ENCODE measurements at places on chromosomes 1 and 21.

DNA sequence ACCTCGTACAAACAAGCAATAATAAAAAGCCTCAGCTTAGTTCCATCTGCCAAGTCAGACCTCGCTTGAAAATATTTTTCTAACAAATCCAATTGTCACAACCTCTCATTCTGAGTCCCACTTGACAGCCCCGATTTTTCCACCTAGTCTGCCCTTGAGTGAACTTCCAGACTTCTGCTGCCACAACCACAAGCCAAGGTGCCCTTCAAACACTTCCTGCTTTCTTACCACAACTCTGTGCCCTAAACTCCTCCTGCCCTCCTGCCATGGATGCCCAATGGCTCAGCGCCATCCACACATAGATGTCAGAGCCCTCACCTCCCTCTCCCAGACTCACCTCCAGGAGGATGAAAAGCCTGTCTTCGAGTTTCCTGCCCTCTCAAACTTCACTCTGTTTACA lies 3.9 kb downstream of the TMPRSS2 start:
- DNase-seq, result no peak

DNA sequence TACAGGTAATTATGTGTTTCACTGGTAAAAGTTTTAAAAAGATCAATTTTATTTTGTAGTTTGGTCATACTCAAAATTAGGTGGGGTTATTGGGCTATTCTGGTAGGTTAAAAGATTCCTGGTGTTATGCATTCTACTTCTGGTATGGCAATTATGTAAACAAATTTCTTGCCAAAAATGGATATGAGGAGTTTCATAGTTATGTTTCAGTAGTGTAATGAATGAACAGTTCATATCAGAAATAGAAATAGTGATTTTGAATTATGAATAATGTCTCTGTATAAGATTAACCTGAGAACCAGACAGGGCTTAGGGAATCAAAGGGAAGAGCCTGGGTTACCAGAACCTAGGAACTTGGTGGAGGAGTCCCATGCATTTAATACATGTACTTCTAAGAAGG lies 15.9 kb downstream of the ATF6 start:
- DNase-seq, result no peak

GRCh38 chr1:13797397-13797796 lies 97.4 kb downstream of the PRDM2 start:
- no peak for DNase-seq

GRCh38 chr1:224205438-224205840 lies 22.4 kb downstream of the DEGS1 start:
- DNase-seq, result no peak

DNA sequence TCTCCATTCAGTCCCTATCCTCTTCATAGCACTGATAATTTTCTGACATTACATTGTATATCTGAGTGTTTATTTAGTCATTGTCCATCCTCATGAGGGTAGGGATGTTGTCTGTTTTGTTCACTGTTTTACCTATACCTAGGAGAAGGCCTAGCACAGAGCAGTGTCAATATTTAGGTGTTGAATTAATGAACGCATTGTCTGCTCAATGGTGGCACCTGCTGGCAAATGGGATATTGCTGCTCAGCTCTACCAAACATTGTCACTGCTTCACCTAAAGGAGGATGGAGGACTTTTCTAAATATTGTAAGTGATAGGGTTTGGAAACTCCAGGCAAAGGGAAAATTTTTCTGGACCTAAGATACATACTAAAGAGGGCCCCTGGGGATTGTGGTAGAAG lies 243.9 kb downstream of the RRAGC start:
- no peak for DNase-seq

DNA sequence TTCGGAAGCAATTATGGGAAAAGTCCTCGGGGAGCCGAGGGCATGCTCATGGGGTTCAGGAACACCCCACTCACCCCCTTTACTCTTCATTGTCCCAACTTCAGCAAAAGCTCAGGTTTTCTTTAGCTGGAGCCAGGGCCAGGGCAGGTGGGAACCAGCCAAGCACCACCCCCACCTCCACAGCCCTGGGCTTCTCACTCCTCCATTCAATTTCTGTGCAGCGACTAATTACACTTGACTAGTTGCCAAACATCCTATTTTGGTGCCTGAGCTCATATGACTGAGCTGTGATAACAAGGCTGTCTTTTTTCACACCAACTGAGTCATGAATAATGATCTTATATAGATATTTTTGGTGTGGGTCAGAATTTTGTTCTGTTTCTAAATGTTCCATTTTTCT lies 257.2 kb upstream of the AJAP1 start:
- DNase-seq, result no peak

GRCh38 chr1:231317306-231318014 lies 20.2 kb downstream of the EXOC8 start:
- no peak for DNase-seq

DNA sequence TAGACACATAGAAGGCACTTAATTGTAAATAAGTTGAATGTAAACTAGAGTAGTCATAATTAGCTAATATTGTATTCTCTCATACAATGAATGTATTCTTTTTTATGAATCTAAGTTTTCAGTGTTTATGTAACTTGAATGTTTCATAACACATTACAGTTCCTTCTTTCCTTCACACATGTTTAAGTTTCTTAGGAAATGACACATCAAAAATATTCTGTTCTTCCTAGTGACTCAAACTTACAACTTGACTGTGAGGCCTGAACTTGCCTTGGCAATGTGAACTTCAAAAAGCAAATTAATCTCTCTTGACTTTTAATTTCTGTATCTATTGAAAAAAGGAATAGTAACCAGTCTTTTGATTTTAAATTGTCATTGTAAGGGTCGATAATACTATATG lies 700.1 kb downstream of the KCNT2 start:
- no peak for DNase-seq

- no peak for DNase-seq
These were observed 171.9 kb upstream of the NR5A2 start for GRCh38 chr1:199855580-199855979.

DNA sequence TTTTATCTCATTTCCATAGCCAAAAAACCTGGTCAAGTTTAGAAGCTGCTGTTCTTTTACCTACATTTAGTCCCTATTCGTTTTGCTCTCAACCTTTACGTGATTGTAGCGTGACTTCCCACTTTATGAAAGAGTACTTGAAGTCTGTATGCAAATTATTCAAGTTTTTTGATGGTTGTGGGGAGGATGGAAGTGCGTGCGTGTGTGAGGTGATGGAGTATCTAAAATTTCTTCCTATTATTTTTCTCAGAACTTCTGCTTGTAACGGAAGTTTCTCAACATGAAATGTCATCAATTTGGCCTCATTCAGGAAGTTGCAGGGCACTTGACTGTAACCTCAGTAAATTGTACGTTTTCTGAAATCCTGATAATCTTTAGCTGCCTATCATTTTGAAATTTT lies 64.0 kb downstream of the SAMSN1 start:
- no peak for DNase-seq

- DNase-seq, result no peak
These were observed 8.7 kb downstream of the IFNLR1 start for GRCh38 chr1:24178407-24178806.

DNA sequence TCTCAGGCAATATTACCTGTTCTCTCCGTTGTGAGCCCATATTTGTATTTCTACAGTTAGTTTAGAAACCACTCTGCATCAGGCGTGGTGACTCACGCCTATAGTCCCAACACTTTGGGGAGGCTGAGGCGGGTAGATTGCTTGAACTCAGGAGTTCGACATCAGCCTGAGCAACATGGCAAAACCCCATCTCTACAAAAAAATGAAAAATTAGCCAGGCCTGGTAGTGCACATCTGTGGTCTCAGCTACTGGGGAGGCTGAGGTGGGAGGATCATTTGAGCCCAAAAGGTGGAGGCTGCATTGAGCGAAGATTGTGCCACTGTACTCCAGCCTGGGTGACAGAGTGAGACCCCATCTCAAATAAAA lies 19.7 kb upstream of the ID3 start:
- no peak for DNase-seq

DNA sequence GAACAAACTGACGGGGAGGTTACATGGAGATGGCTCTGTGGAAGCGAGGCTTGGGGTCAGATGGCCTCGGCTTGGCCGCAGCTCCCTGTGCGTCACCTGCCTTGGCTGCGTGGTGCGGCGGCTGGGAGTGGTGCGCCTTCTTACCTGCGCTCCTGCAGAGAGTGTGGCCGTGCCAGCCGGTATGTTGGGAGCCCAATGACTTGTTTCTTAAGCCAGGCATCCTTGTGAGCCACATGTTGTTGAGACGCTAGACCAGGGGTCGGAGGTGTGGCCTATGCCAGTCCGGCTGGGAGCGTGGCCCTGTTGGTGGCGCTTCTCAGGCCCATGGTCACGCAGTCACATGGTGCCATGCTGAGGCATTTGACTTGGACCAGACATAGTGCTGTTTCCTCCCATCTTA lies 10.5 kb downstream of the SLX9 start:
- no peak for DNase-seq

GRCh38 chr1:69523032-69523431 lies 44.7 kb upstream of the LRRC7 start:
- no peak for DNase-seq

- DNase-seq, result no peak
These were observed 31.1 kb downstream of the KRTAP10-1 start for GRCh38 chr21:44508711-44509445.

- DNase-seq, result no peak
These were observed 43.7 kb downstream of the FMO3 start for GRCh38 chr1:171134204-171134923.

Measured in stimulated activated CD4-positive, alpha-beta T cell treated with anti-CD3 and anti-CD28 coated beads, TNF-alpha, amount 100 ng/mL, for 48 hours (primary cell).